H4 (cell line): ENCODE measurements at places on chromosomes 4 and X. TPM values are rescaled to one million over a fixed set of nuclear protein-coding genes. Genes with fewer than 3 reads are reported as not detected.
A peak's percentile ranks its signal among the peaks of the same experiment; 100 is the strongest.

DNA sequence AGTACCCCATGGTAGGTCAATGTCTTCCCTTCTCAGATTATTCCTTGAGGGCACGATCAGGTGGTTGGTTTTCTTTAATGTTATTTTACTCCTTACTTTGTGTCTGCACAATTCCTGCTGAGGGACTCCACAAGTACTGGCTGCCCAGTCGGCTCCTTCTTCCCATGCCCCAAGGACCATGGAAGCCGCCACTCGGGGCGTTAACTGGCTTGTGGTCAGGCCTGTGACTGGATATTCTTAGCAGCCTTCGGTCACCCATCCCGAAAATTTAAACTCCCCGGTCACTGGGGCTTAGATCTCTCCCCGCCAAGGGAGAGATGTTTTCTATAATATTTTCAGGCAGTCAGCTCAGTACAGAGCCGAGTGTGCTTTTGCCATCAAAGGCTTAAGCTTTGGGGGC, 24.7 kb upstream of the BCOR start:
- DNase-seq: no peak

DNA sequence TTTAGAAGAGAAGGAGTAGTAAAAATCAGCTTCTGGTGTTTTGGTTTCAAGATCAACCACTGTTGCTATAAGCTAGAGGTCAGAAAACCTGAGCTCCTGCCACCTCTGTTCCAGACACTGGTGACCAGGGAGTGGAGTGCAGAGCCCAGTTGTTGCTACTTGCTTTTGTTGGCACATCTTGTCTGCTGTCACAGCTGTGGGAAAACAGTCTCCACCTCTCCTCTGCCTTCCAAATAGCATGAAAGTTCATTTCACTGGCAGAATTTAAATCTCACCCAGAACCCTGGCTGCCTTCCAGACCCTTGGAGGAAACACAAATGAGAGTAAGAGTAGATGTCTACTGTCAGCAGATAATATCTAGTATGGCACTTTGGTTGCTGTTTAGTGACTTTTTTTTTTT, 297.5 kb upstream of the KLF3 start:
- DNase-seq: peak; percentile 28

GRCh38 chrX:151478058-151478457, 81.1 kb downstream of the VMA21 start:
- no peak for DNase-seq

Gene NDNF
- 2.4 and 2.7 TPM in 2 replicates for total RNA-seq

Gene SLBP
- 165 and 185 TPM in 2 replicates for total RNA-seq

Gene TIMP1
- 281 and 386 TPM in 2 replicates for total RNA-seq

Gene LRIT3
- total RNA-seq: not detected in 2 replicates
